ENCODE measurements at places on chromosomes 3 and 15. TPM values are rescaled to one million over a fixed set of nuclear protein-coding genes. Genes with fewer than 3 reads are reported as not detected.

DNA sequence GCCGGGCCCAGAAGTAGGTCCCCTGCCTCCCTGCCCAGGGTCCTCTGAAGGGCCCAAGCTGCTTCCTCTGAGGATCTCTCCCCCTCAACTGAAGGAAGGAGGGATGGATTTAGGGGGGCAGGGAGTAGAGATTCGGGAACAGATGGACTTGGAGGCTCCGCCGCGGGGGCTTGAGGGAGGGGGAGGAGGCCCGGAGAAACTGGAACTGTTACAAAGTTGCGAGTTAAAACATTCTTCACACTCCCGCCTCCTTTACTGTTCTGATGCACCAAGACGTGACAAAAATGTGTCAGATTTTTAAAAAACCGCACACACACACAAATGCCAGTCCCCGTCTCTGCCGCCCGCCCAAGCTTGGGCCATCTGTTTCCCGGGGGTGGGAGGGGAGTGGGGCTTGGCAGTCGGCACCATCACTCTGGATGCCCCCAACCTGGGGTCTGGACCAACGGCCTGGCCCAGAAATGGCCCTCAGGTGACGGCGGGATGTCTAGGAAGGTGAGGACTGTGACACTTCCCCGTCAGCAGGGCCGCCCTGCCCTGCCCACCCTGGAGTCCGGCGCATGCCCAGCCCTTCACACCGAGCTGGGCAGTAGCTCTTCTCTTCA lies 25.0 kb upstream of the LINGO1 start:
- no peak overlapping the region for H3K27ac ChIP-seq
- H3K4me1 ChIP-seq, result no peaks in the 10 kb centered on the region
- H3K27me3 ChIP-seq, result peaks cover 53% of the 10 kb centered on the region
- H3K36me3 ChIP-seq, result no peaks in the 10 kb centered on the region
- DNase-seq, result no peak

GRCh38 chr3:62249855-62250543 lies 123.4 kb downstream of the FEZF2 start:
- no peak overlapping the region for H3K27ac ChIP-seq
- no peaks in the 10 kb centered on the region for H3K36me3 ChIP-seq
- H3K4me1 ChIP-seq, result no peaks in the 10 kb centered on the region
- H3K27me3 ChIP-seq, result no peaks in the 10 kb centered on the region
- DNase-seq, result no peak
- H3K4me3 ChIP-seq, result no peak overlapping the region

DNA sequence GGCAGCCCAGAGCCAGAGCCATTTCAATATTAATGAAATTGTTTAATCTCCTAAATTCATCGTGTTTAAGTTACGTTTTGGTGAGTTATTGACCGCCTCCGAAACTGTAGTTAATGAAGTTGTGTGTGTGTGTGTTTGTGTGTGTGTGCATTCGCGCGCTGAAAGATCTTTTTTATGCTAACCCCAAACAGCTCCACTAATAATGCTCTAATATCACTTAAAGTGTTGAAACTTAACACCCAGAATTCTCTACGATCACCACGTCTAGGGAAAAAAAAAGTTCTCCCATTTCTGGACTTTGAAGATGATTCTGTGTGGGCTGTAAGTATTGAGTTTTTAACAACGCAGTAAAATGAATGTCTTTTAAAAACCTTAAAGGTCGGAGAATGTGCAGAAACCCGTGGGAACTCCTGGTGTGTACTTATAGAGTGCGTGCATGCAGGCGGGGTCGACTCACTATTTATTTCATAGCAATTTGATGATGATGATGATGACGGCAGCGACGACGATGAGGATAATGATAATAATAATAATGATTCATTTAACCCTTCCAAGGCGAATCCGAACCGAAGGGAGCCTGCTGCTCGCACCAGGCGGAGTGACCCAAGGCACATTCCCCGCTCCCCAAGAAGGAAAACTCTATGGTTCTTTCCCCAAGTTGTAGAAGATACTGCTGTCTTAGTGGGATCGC lies 1.4 kb upstream of the FOXB1 start:
- no peaks in the 10 kb centered on the region for H3K36me3 ChIP-seq
- no peak for DNase-seq
- H3K27ac ChIP-seq, result no peak overlapping the region

- no peak overlapping the region for H3K27ac ChIP-seq
- peak; percentile 73 for DNase-seq
- no peaks in the 10 kb centered on the region for H3K36me3 ChIP-seq
- H3K27me3 ChIP-seq, result no peaks in the 10 kb centered on the region
- no peak overlapping the region for H3K4me3 ChIP-seq
Measured at GRCh38 chr15:55108858-55109518, 87.8 kb downstream of the RSL24D1 start.

DNA sequence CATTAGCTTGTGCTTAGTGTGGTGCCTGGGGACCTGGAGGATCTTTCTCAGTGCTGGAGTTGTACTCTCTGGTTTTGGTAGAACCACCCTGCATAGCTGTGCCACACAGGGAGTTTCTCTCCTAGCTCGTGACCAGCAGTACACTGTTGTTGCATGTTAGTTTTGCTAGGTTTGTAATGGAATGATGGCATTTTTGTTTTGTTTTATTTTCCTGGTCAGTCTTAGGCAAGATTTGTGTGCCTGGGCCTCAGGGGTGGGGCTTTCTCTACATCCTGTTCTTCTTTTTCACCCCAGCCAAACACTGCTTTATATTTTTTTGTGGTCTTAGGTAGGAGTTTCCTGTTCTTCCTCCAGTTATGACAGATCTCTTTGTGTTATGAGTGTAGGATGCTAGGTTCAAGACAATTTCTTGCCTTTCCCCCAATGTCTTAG lies 534.5 kb upstream of the KCNMB2 start:
- H3K4me3 ChIP-seq, result no peak overlapping the region
- no peak overlapping the region for H3K27ac ChIP-seq
- no peaks in the 10 kb centered on the region for H3K27me3 ChIP-seq
- no peaks in the 10 kb centered on the region for H3K36me3 ChIP-seq
- no peak for DNase-seq
- no peaks in the 10 kb centered on the region for H3K4me1 ChIP-seq

- no peaks in the 10 kb centered on the region for H3K36me3 ChIP-seq
- H3K4me1 ChIP-seq, result no peaks in the 10 kb centered on the region
- no peak overlapping the region for H3K4me3 ChIP-seq
- H3K27ac ChIP-seq, result no peak overlapping the region
Measured at GRCh38 chr3:123338620-123339061, 110.2 kb downstream of the ADCY5 start.

- peaks cover 8% of the 10 kb centered on the region for H3K27me3 ChIP-seq
- no peak for DNase-seq
- no peaks in the 10 kb centered on the region for H3K4me1 ChIP-seq
Measured at GRCh38 chr3:126399351-126399735, 4.6 kb downstream of the CFAP100 start.

GRCh38 chr3:184160456-184160855 lies 5.3 kb downstream of the DVL3 start:
- no peaks in the 10 kb centered on the region for H3K4me1 ChIP-seq
- H3K27me3 ChIP-seq, result no peaks in the 10 kb centered on the region
- H3K27ac ChIP-seq, result peak overlapping the region; percentile 58
- H3K4me3 ChIP-seq, result no peak overlapping the region
- no peak for DNase-seq

- no peaks in the 10 kb centered on the region for H3K36me3 ChIP-seq
- no peaks in the 10 kb centered on the region for H3K27me3 ChIP-seq
- H3K4me1 ChIP-seq, result no peaks in the 10 kb centered on the region
Measured at GRCh38 chr3:122067214-122067550, 12.0 kb downstream of the CD86 start.

ACKR4 gene
- 1.6 TPM for total RNA-seq

FSD2 gene
- 1.6 TPM for total RNA-seq

GRCh38 chr3:32484436-32484835 lies 18.2 kb downstream of the CMTM6 start:
- H3K4me3 ChIP-seq, result no peak overlapping the region
- H3K4me1 ChIP-seq, result no peaks in the 10 kb centered on the region
- H3K27me3 ChIP-seq, result no peaks in the 10 kb centered on the region
- H3K27ac ChIP-seq, result no peak overlapping the region

GRCh38 chr15:96627031-96627568 lies 296.6 kb downstream of the NR2F2 start:
- H3K27ac ChIP-seq, result no peak overlapping the region
- no peaks in the 10 kb centered on the region for H3K4me1 ChIP-seq
- H3K36me3 ChIP-seq, result no peaks in the 10 kb centered on the region
- H3K4me3 ChIP-seq, result no peak overlapping the region
- no peaks in the 10 kb centered on the region for H3K27me3 ChIP-seq
- DNase-seq, result no peak

GRCh38 chr3:13364602-13365271 lies 55.4 kb downstream of the NUP210 start:
- no peaks in the 10 kb centered on the region for H3K36me3 ChIP-seq
- H3K4me3 ChIP-seq, result no peak overlapping the region
- H3K27ac ChIP-seq, result no peak overlapping the region
- no peak for DNase-seq
- H3K4me1 ChIP-seq, result no peaks in the 10 kb centered on the region
